ENCODE measurements at places on chromosomes 6 and 20.

DNA sequence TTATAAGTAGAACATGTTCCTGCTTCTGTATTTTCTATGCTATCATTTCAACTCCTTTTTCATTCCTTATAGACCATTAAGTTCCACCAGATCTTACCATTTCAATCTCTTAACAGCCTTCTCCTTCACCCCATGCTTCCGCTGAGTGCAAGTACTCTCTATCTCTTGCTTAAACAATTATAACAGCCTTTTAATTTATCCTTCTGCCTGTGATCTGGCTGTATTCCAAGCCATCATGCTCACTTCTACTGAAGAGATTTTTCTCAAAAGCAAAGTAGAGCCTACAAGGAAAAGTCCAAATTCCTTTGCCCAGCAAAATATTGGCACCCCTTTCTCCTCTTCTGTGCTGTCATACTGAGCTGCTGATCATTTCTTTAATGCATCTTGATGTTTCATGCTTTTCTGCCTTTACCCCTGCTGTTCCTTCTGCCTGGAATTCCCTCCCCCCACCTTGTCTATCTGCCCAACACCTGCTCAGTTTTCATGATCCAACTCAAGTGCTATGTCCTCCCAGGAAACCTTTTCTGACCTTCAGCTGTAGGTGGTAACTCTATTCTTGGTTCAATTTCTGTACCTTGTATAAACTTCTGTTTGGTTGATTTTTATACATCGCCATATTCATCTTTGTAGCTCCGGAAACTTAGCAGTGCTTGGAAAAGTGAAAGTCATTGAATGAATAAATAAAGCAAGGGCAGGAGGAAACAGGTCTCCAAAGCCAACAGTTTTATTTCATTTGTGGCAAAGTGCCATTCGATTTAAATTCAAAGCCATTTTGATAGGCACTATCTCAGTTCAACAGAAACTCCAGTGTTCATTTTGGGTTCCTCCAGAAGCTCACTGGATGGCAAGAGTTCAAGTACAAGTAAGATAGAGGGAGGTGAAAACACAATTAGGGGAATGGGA, 10.5 kb upstream of the BMP2 start:
- DNase-seq, result no peak

DNA sequence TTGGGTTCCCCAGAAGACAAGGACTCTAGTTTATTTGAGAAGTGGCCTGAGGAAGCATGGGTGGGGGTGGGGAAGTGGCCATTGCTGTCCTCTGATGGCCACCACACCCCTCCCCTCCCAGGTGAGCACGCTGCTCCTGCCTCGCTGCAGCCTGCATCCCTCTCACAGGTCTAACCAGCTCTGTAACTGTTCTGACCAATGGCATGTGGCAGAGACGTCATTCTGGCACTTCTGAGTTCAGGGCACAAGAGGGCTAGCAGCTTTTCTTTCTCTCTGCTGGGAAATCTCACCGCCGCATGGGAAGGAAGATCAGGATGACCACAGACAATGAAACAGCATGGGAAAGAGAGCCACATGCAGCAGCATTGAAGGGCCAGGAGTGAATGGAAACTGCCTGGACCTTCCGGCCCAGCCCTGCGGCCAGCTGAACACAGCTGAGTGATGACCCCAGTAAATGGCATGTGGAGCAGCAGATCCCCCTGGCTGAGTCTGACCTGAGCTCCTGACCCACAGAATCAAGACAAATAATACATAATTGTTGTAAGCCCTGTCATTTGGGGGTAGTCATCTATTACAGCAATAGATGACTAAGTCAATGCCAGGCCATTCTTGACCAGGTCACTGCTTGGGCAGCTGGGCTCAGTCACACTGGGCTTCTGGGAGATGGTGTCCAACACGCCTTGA, 179.8 kb downstream of the LINC00237 start:
- no peak for DNase-seq

- no peak for DNase-seq
Measured at GRCh38 chr6:136024711-136025110, 173.2 kb downstream of the PDE7B start.

DNA sequence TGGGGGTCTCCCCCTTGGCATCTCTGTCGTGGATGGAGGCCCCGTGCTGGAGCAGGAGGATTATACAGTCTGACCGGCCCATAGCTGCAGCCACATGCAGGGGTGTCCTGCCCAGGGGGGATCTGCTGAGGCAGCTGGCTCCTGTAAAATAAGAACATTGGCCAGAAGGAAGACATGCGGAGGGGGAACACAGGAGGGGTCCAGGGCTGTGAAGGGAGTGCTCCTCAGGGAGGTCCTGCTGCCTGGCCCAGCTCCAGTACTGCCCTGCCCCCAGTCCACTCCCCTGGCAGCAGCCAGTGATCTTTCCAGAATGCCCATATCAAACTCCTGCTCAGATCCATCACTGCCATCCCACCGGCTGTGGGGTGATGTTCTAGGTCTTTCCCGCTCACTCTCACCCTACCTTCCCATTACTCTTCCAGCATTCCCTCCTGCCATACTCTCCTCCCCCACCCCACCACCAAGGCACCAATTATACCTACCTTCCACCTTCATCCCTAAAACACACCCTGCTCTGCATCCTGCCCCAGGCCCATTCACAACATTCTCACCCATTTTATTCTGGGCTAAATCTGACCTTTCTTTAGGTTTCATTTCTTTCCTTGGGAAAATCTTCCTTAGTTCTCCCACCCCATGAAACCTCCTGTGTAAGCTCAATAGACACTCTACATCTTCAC, 9.7 kb downstream of the ANKRD60 start:
- DNase-seq, result no peak

- DNase-seq, result no peak
Measured at GRCh38 chr6:149306967-149307366, 10.5 kb upstream of the TAB2 start.

GRCh38 chr20:6732001-6732447, 35.5 kb upstream of the BMP2 start:
- peak; percentile 27 for DNase-seq

DNA sequence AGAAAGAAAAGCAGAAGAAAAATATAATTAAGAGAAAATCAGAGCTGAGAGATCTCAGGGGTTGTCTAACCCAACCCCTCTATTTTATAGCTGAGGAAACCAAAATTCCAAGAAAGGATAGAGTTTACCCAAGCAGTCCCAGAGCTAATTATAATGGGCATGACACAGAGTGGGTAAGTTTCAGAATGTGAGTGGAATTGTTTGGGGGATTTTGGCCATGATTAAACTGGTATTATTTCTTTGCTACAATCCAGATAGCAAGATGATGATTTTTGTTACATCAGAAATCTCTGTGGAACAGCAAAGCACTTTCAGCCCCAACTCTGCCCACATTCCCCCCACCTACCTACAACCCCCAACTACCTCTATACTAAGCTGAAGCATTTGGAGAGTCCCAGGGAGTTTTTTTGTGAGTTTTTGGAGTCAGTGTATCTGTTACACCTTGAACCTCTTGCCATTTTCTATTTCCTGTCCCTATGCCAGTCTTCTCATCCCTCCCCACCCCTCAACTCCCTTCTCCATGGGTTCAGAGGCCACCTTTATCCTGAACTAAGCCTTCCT, 24.7 kb downstream of the POFUT1 start:
- DNase-seq, result no peak

DNA sequence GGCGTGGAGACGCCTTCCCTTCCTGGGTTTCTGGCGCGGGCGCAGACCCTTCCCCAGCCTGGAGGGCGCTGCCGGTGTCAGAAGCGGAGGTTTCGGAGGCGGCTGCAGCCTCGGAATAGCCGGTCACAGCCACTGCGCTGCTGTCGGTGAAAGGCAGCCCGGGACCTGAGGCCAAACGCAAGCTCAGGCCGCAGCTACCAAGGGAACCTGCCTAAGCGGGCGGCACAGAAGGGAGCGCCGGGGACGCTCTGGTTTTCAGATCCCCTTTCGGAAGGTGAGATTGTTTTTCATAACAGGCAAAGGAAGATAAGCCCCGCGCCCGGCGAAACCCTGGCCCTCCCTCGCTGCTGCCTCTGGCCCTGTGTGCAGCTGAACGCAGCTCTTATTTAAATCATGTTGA, 116.5 kb downstream of the FAM120B start:
- DNase-seq, result no peak

DNA sequence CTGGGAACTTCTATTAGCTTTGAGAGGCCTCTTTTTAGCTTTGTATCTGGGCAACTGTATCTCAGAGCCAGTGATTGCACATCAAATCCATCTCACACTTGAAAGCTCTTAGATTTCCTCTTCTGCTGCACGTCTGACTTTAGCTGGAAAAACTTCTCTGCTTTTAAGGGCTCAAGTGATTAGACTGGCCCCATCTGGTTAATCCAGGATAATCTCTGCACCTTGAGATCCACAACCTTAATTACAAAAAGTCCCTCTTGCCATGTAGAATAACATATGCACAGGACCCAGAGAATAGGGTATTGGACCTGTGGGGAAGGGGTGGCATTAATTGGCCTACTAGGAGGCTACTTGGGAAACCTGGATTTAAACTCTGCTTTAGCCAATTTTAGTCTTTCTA, 24.2 kb downstream of the KLHL31 start:
- DNase-seq, result no peak

DNA sequence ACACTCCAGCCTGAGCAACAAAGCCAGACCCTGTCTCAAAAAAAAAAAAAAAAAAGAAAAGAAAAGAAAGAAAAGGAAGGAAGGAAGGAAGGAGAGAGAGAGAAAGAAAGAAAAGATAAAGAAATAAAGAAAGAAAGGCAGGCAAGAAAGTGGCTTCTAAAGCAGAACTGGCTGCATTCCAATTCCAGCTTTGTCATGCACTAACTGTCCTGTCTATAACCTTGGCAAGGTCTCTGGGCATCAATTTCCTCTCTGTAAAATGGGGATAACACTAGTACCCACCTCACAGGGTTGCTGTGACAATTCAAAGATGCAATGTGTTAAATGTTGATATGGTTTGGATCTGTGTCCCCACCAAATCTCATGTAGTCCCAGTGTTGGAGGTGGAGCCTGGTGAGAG, 28.0 kb downstream of the RING1 start:
- DNase-seq, result no peak

- DNase-seq, result no peak
Measured at GRCh38 chr6:501891-502601, 110.5 kb downstream of the IRF4 start.

DNA sequence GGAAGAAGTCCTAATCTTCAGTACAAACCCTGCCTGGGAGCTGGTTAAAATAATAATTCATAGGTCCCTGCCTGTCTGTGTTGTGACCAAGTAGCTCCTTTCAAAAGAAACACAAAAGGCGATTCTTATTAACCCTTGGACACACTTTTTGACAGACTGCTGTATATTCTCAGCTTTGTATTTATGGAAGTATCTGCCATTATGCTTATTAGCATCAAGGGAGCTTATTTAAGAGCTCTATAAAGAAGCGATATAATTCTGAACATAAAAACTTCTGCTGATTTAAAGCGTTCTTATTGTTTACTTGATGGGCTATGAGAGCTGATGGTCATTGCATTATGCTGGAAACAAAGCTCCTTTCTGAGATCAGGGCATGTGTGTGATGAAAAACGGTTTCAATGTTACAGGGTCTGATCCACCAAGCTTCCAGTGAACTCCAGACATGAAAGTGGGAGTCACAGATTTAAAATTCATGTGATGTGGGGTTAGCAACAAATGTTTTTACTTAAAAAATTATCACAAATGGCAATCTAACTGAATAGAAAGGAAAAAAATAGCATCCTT, 181.8 kb upstream of the PDE10A start:
- no peak for DNase-seq

DNA sequence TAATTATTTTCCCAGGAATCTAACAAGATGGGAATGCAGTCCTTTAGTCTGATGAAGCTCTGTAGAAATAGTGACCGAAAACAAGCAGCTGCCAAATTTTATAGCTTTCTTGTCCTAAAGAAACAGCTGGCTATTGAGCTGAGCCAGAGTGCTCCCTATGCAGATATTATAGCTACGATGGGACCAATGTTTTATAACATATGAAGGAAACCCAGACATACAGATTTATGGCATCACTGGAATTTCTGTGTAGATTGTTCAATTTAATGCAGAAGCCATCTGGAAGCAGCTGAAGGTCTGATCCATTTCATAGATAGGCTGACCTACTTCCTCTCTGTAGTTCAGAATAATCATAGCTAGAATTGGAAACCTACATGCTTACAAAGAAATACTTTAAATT, 11.8 kb upstream of the SNPH start:
- DNase-seq, result no peak

GRCh38 chr20:40805592-40805991, 116.6 kb upstream of the MAFB start:
- DNase-seq, result no peak

GRCh38 chr6:115947966-115948541, 112.6 kb downstream of the FRK start:
- DNase-seq, result no peak

- no peak for DNase-seq
Measured at GRCh38 chr6:144661116-144661806, 376.1 kb downstream of the UTRN start.

GRCh38 chr6:11224252-11224965, 8.1 kb downstream of the NEDD9 start:
- no peak for DNase-seq

- no peak for DNase-seq
Measured at GRCh38 chr20:57594092-57594951, 25.9 kb downstream of the ZBP1 start.

GRCh38 chr6:81767163-81767891, 14.8 kb upstream of the TENT5A start:
- DNase-seq, result no peak

DNA sequence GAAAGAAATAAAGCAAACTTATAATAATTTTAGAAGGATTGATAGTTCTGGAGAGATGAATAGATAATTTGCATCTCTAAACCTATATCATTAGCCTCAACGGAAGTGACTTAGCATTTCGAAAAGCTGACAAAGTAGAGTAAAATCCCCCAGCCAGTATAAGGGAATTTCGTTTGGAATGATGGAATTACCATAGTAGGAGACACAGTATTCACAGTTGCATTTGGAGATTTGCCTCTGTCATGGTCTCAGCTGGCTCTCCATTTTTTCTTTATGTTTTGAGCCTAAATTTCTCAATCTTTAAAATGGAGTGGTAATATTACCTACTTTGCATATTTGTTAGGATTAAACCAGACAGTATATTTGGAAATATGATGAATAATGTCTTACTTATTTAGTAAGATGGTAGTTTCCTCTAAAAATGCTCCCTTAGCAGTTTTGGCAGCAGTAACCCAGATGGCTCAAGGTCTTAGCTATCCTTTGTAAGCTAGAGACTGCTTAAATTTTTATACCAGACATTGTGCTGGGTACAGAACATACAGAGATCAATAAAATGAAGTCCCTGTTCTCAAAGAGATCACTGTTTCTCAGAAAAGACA, 58.2 kb downstream of the SMAP1 start:
- DNase-seq, result no peak

GRCh38 chr6:50966532-50966931, 147.9 kb downstream of the TFAP2B start:
- no peak for DNase-seq

DNA sequence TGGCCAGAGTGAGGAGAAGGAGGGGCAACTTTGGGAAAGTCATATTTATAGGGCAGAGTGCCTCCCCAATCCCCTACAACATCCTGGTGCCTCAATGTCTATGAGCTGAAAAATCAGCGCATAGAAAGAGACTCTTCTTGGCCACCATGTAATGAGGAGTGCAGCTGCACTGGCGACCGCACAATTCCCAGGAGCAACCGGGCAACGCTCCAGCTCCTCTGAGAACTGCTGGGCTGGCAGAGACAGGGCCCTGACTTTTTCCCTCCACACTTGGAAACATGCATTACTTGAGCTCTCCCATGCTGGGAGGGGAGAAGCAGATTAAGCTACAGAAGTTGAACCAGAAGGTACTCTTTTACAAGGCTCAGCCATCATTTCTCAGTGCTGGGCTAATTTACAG, 31.4 kb upstream of the MARCKS start:
- DNase-seq, result peak; percentile 87

GRCh38 chr6:116406678-116407345, 36.1 kb downstream of the DSE start:
- DNase-seq, result no peak
